ENCODE measurements at places on chromosomes 7 and 10.

DNA sequence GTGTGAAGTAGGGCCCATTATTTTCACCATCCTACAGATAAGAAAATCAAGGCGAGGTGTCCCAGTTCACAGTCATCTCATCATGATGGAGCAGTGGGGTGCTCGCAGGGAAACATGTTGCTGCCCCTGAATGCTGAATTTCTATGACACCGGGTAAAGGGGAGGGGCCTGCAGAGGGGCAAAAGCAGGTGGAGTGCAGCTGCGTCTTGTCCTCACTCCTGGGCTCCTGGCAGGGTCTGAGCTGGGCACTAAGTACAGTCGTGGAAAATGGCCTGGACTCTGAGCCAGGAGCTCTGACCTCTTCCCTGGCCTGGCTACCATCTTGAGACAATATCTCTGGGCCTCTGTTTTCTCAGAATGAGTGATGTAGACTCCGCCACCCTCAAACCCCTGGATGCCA is 253.1 kb upstream of the PITRM1 start:
- DNase-seq = no peak

- DNase-seq = no peak
These were observed 13.4 kb upstream of the PNLIPRP2 start for GRCh38 chr10:116607336-116607735.

- no peak for DNase-seq
These were observed 492.4 kb upstream of the STEAP1 start for GRCh38 chr7:89661876-89662275.

DNA sequence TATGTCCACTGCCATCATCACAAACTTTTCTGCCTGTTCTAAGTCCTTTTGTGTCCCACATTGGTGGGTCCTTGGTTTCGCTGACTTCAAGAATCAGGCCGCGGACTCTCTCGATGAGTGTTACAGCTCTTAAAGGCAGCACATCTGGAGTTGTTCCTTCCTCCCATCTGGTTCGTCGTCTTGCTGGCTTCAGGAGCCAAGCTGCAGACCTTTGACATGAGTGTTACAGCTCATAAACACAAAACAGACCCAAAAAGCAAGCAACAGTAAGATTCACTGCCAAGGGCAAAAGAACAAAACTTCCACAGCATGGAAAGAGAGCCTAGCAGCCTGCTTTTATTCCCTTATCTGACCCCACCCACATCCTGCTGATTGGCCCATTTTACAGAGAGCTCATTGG is 30.2 kb downstream of the ASNS start:
- DNase-seq = no peak

GRCh38 chr10:92479547-92479946 is 94.3 kb downstream of the IDE start:
- DNase-seq = no peak

GRCh38 chr10:46544989-46545791 is 11.3 kb downstream of the GPRIN2 start:
- DNase-seq = no peak

- DNase-seq = no peak
These were observed 50.0 kb downstream of the MAGI2 start for GRCh38 chr7:79403451-79403850.

DNA sequence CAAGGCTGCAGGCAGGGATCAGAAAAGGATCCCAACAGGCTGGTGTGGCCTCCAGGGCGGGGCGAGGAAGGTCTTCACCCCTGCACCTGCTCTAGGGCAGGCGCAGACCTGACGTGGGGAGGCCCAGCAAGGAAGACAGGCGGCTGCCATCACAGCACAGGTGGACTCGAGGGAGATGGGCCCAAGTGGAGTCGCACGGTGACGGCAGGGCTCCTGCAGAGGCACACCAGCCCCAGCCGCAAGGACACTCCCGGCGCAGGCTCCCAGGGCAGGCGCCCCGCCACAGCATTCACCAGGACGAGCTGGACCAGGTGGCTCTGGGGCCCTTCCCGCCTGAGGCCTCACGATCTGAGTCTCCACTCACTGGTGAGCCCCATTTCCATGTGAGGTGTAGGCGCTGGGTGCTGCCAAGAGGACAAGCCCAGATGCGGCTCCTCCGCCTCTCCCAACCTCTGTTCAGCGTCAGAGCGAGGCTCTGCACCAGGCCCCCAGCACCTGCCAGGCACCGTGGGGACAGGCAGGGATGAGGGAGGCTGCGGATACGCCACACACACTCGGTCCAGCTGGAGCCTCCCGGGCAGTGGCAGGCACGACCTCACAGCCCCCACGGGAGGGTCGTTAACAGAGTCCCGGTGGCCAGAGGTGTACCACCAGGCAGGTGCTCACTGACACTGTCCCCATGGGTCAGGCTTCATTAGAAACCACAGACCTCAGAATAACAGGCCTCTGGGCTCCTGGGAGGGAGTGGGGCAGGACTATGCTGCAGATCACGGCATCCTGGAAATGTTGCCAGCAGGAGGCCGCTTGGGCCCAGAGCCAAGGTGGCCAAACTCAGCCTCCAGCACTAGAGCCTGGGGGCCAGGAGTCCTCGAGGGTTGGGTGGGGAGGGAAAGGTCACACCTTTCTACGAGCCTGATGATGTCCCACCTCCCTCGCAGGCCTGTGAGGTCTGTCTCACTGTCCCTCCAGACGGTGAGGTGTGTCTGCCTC is 111.6 kb downstream of the MAD1L1 start:
- DNase-seq = no peak

DNA sequence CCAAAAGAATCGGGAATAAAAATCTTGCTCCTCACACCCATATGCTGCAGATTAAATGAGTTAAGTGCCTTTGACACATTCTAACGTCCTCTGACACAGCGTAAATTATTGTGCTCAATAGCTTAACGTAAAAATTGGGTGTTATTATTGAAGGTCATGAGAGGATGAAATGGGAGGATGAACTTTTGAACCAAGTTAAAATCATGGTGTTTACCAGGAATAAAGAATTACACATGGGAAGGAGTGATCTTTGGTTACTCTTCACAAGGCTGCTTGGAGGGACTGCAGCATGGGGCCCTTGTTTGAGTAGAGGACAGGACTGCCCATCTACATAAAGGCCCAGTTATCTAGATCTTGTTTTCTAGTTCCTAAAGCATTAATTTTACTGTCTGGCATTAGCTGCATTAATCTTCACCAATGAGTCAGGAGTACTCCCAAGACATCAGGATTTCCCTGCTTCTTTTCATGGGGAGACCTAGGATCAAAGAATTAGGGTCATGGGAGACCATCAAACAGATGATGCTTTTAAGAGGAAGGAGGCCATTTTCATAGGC is 84.9 kb upstream of the PRR15 start:
- DNase-seq = no peak

- DNase-seq = no peak
These were observed 106.1 kb upstream of the BTBD16 start for GRCh38 chr10:122164815-122165483.

DNA sequence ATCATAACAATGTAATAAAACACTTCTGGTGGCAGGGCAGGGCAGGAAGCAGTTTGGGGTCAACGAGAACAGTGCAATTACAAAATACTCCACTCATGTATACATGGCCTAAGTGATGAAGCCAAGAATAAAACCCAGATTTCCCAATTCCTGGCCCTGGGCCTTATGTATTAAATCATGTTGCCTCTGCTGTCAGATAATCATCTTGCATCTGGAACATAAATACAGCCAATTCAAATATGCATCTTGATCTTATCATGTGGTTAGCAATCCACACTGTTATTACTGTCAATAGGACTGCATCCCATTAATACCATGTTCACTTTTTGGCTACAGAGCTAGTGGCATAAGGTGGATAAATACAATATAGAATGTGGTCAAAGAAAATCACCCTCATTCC is 186.5 kb upstream of the SLC25A13 start:
- DNase-seq = no peak

DNA sequence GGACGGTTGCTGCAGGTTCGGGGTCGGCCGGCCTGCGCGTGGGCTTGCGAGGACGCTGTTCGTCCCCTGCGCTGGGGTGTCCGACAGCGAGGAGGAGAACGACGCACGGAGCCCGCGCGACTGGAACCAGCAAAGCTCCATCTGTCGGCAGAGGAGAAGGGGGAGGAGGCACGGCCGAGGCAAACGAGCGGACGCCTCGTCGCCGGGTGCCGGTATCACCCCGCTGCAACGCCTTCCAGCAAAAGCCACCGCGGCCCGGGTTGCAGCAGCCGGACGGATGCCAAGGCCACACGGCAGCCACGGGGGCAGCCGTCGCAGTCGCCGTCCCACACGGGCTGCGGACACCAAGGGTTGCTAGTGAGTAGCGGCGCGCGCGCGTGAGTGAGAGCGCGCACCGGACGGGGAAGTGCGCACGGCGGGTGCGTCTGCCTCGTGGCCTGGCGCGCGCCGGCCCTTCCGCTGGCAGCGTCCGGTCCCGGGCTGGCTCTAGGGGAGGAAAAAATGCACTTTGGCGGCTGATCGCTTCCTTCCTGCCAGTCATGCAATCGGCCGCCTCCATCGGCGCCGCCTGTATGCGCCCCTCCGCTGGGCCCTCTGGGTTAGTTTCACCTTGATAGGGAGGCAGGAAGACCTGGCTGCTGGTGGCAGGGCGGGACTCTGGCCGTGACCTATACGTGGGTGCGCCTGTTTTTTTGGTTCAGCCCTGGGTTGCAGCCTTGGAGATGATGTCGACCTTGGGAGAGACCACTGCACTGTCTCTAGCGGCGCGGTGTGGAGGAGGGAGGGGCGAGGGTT is 434 bp downstream of the STAMBPL1 start:
- DNase-seq = peak; percentile 74

DNA sequence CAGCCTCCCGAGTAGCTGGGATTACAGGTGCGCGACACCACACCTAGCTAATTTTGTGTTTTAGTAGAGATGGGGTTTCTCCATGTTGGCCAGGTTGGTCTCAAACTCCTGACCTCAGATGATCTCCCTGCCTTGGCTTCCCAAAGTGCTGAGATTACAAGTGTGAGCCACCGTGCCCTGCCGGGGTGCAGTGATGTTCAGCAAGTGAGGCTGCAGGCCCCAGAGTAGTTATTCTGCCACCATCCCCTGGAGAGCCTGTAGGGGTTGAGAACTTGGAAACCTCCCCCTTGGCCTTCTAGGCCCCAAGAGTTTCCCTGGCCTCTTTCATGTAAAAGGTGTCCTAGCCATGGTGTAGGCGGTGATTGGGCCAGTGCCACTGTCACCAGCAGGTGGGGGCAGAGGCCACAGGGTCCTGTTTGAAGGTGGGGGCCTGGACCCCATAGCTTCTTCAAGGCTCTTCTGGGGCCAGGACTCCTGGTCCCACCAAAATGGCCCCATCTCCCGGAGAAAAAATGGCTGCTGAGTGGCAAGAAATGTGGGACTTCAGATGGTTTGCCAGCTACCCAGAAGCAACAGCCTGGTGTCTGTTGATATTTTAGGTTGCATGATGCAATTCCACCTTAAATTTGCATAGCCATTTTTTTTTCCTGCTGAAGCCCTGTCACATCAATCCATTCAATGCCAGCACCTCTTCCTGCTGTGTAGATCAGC is 25.5 kb upstream of the INMT start:
- DNase-seq = peak; percentile 27

DNA sequence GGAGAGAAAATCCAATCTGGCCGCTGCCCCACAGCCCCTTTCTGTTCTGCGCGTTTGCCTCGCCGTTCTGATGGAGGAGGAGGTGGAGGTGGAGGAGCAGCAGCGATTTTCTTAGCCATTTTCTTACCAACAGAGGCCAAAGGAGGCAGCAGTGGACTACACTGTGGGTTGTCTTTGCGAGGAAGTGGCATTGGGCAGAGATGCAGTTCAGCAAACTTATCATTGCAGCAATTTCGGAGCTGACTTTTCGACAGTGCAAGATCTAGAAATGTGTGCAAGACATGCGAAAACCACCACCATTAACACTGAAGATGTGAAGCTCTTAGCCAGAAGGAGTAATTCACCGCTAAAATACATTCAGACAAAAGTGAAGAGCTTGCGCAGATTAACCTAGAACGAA is 1.9 kb upstream of the ARL4A start:
- DNase-seq = peak; percentile 46

- no peak for DNase-seq
These were observed 68.1 kb downstream of the MAD1L1 start for GRCh38 chr7:2164646-2165045.

DNA sequence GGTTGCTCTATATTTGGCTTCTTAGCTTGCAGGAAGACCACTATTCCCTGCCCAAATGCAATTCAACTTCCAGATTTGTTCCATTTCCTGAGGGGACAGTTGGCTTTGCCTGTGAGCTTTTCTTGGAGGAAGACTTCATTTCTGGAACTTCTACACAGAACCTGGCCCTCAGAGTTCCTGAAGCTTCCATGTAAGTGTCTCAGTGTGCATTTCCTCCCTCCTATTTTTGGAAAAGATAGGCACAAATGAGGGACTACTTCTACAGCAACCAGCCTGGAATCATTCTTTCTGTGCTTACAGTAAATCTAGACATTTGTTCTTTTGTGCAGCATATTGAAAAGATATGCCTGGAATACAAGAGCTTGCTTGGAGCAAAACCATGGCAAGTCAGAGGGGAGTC is 164.3 kb downstream of the CREB5 start:
- DNase-seq = no peak

DNA sequence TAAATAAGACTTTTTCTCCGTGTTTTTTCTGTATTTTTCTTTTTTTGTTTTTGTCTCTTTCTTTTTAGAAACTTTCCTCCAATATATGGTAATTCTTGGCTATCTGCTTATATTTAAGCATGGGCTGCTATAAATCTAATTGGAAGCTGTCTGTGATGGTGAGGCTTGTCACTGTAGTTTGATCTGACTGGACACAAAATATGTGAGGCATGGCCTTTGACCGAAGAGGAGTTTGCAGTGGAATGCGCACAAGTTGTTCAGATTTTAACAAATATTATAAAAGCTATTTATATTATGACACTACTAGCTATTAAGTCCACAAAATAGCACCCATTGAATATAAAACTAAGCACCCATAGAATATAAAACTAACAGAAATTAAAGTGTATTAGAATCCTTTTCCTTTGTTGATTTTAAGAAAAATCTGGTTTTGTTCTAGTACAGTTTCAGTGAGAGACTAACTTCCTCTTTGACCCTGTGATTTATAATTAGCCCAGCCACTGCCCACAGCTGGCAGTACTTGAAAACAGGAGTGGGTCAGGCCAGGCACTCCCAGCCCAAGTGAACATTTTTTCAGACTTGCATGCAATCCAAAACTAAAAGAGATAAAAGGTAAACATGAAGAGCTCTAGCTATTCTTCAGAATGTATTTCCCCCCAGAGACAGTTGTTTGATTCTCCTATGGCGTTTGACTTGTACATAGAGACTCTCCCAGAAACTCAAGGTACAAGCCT is 69.9 kb upstream of the FGL2 start:
- no peak for DNase-seq

DNA sequence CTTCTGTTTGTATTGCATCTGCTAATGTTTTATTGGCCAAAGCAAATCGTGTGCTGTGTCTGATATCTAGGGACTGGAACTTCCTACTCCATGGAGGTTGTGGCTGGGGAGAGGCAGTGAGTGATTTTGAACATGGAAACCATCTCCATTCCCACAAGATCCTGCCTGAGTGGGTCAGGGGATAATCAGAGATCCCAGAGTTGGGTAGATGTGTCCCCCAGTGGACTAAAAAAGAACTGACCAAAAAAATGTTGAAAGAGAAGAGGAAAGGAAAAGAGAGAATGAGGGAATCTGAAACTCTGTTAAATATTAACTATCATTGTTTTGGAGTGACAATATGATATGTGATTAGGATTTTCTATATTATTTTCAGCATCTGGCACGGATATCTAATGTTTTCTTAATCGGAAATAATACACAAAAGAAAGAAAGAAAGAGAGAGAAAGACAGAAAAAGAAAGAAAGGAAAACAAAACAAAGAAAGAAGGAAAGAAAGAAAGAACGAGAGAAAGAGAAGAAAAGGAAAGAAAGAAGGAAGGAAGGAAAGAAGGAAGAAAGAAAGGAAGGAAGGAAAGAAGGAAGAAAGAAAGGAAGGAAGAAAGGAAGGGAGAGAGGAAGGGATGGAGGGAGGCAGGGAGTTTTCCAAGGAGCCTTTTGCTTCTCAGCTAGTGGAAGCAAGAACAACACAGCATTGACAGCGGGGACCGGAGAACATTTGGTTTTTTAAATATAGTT is 638.5 kb downstream of the CCSER2 start:
- no peak for DNase-seq

All from CD4-positive, alpha-beta T cell treated with Interleukin-4 for 4 hours (primary cell).